ENCODE measurements at places on chromosomes 11 and 22. TPM values are rescaled to one million over a fixed set of nuclear protein-coding genes. Genes with fewer than 3 reads are reported as not detected.

DNA sequence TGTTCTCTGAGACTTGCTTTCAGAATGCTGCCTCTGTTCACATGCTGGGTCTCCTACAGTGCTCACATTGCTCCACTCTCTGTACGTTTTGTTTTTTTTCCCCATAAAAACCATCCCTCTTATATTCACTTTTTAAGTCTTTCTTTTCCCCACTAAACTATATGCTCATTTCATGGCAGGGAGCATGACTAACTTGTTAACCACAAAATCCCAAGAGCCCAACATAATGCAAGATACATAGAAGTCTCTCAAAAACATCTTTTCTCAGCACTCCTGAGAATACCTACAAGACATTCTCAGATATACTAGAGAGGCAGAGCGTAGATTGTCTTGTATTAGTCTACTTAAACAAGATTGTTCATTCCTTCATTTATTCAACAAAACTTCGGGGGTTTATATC, 73.3 kb downstream of the FAM76B start:
- H3K27ac ChIP-seq = no peak overlapping the region
- 0 out of 2 replicates have a peak, but pooled peaks cover 2% of the 10 kb centered on the region for H3K4me1 ChIP-seq
- no peak for DNase-seq
- H3K27me3 ChIP-seq = peaks cover 30% of the 10 kb centered on the region
- no peak overlapping the region for H3K4me3 ChIP-seq

Gene TPBGL
- total RNA-seq = 0.54 TPM

- no peak for DNase-seq
- H3K27me3 ChIP-seq = no peaks in the 10 kb centered on the region
- no peak overlapping the region for H3K4me3 ChIP-seq
- no peak overlapping the region for H3K27ac ChIP-seq
- peaks cover 11% of the 10 kb centered on the region for H3K4me1 ChIP-seq
- no peaks in the 10 kb centered on the region for H3K36me3 ChIP-seq
These were observed 106.5 kb downstream of the TMEM135 start for GRCh38 chr11:87144252-87144651.

DNA sequence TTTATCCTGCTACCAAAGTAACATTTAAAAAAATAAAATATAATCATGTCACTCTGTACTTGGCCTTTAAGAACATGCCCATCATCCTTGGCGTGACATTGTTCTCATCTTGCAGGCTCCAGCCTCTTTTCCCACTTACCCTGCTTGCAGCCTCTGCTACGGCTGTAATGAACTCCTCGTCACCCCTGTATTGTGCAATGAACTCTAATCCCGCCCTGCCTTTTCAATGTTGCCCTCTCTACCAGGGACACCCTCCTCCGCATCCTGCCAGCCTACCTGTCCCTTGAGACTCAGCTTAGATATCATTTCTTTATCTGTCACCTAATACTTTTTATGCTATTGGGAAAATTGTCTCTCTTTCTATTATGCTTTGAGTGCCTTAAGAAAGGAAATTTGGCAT, 12.6 kb upstream of the MMP20 start:
- H3K4me1 ChIP-seq = no peaks in the 10 kb centered on the region
- H3K4me3 ChIP-seq = no peak overlapping the region
- no peak overlapping the region for H3K27ac ChIP-seq

- peaks cover 67% of the 10 kb centered on the region for H3K4me1 ChIP-seq
- no peaks in the 10 kb centered on the region for H3K27me3 ChIP-seq
- no peak for DNase-seq
- no peaks in the 10 kb centered on the region for H3K36me3 ChIP-seq
These were observed 26.0 kb downstream of the NEAT1 start for GRCh38 chr11:65448418-65449105.

GRCh38 chr11:35231076-35231860, 92.3 kb downstream of the CD44 start:
- no peak for DNase-seq
- no peak overlapping the region for H3K4me3 ChIP-seq
- peaks cover 56% of the 10 kb centered on the region for H3K4me1 ChIP-seq

GRCh38 chr11:44600839-44601383, 35.4 kb downstream of the CD82 start:
- no peaks in the 10 kb centered on the region for H3K36me3 ChIP-seq
- no peaks in the 10 kb centered on the region for H3K27me3 ChIP-seq
- H3K4me3 ChIP-seq = no peak overlapping the region
- H3K4me1 ChIP-seq = no peaks in the 10 kb centered on the region
- no peak for DNase-seq

GRCh38 chr11:14253421-14253820, 105.6 kb downstream of the RRAS2 start:
- H3K27me3 ChIP-seq = peaks cover 10% of the 10 kb centered on the region
- H3K27ac ChIP-seq = no peak overlapping the region
- no peak overlapping the region for H3K4me3 ChIP-seq
- no peak for DNase-seq
- H3K36me3 ChIP-seq = no peaks in the 10 kb centered on the region

Gene MRPL48
- total RNA-seq = 42.0 TPM

Gene GGTLC3
- total RNA-seq = not detected

DNA sequence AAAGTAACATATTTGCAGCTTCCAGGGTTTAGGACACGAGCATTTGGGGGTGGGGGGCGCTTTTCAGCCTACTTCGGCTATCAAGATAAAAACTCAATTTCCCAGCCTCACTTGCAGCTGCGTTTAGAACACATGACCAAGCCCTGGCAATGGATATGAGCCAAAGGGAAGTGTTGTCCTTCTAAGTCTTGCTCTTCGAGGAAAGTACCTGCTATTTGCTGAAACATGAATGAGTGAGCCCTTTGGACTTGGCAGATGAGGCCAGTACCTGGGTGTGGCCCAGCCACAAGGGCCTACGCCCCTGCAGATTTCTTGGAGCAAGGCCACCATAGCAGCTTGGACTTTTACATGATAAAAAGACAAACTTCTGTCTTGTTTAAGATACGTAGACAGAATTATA, 60.2 kb upstream of the SORL1 start:
- no peak overlapping the region for H3K27ac ChIP-seq
- H3K4me1 ChIP-seq = no peaks in the 10 kb centered on the region
- no peak overlapping the region for H3K4me3 ChIP-seq
- H3K27me3 ChIP-seq = peaks cover 2% of the 10 kb centered on the region
- no peak for DNase-seq

- H3K36me3 ChIP-seq = no peaks in the 10 kb centered on the region
- peak; percentile 45 for DNase-seq
- peaks cover 2% of the 10 kb centered on the region for H3K27me3 ChIP-seq
- H3K4me1 ChIP-seq = 0 out of 2 replicates have a peak, but pooled peaks cover under 1% of the 10 kb centered on the region
- H3K4me3 ChIP-seq = no peak overlapping the region
These were observed 27.5 kb downstream of the DHCR7 start for GRCh38 chr11:71420455-71421241.

Gene LRRN4CL
- 0.13 TPM for total RNA-seq

DNA sequence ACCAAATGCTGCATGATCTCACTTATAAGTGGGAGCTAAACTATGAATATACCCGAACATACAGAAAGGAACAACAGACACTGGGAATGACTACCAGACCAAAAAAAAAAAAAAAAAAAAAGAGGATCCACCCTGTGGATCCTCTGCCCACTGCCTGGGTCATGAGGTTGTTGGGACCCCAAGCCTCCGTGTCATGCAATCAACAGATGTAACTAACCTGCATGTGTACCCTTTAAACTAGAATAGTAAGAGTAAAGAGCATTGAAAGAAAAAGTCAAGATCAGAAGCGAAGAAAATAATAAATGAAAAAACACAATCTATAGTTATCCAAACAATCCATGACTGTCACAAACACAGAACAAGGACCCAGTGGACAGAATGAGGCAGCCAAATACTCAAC, 109.5 kb upstream of the TOP3B start:
- no peaks in the 10 kb centered on the region for H3K36me3 ChIP-seq
- no peaks in the 10 kb centered on the region for H3K4me1 ChIP-seq
- no peak for DNase-seq
- peaks cover 2% of the 10 kb centered on the region for H3K27me3 ChIP-seq
- H3K27ac ChIP-seq = no peak overlapping the region

DNA sequence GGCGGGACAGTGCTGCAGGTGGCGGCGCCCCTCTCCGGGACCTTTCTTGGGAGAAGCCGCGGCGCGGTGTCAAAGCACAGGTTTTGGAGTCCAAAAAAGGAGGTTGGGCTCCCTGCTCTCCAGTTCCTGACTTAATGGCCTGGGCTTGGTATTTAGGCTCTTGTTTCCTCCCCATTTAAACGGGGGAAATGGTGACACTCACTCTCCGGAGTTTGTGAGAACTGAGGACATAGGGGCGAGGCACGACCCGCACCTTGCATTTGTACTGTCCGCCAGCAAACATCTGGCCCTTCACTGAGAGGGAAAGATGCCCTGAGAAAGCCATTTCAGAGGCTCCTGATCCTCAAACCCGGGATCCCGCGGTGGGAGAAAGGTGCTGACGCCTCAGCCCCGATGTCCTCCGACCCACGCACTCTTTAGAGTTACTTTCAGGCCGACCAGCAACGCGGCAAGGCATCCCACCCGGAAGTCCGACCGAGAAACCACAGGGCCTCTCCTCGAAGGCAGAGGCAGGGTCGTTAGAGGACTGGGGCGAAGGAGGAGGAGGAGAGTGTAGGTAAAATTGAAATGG, 2.9 kb upstream of the WDR74 start:
- H3K4me1 ChIP-seq = peaks cover 12% of the 10 kb centered on the region
- peaks cover 3% of the 10 kb centered on the region for H3K36me3 ChIP-seq
- no peaks in the 10 kb centered on the region for H3K27me3 ChIP-seq

Gene FXYD2
- total RNA-seq = 0.39 TPM

Gene B4GALNT4
- total RNA-seq = 122 TPM

GRCh38 chr11:120109531-120109930, 28.4 kb downstream of the TRIM29 start:
- H3K27me3 ChIP-seq = peaks cover 4% of the 10 kb centered on the region
- H3K27ac ChIP-seq = no peak overlapping the region
- no peaks in the 10 kb centered on the region for H3K36me3 ChIP-seq

DNA sequence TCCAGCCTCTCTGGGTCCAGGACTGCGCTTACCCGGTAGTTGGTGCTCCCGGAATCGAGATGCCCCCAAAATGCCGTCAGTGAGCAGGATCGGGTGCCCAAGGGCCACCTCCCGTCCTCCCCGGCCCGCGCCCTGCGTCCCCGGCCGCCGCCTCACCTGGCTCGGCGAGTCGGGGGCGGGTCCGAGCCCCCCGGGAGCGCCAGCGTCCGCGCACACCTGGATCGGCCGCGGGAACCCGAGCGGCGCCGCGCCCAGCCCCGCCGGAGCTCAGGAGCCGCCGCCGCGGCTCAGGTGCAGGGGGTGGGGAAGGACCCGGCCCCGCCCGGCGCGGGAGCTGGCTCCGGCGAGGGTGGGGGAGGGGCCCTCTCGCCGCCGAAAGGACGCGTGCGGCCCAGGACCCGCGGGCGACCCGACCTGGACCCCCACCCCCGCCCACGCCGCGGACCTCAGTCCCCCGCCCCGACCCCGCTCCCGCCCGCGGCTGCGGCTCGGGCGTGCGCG, at the start of gene SHANK2:
Gene SHANK2, minus strand, starts transcription at position 309 of the 501 bp plus-strand sequence. CDS start 105,251 bp downstream, outside the sequence.
- no peak for DNase-seq
- peaks cover 7% of the 10 kb centered on the region for H3K4me1 ChIP-seq
- peak within 1 kb of the TSS; percentile 35 for H3K4me3 ChIP-seq
- no peaks in the 10 kb centered on the region for H3K36me3 ChIP-seq
- H3K27me3 ChIP-seq = peaks cover 15% of the 10 kb centered on the region

Gene NAP1L4
- total RNA-seq = 274 TPM

GRCh38 chr11:35943713-35944502, at the start of gene LDLRAD3:
TSS of gene LDLRAD3 (plus strand) at chr11:35944062. CDS start at chr11:35944099, 37 bp downstream.
- no peaks in the 10 kb centered on the region for H3K36me3 ChIP-seq
- no peak for DNase-seq
- H3K4me1 ChIP-seq = peaks cover 29% of the 10 kb centered on the region
- H3K27me3 ChIP-seq = no peaks in the 10 kb centered on the region
- H3K4me3 ChIP-seq = peak within 1 kb of the TSS; percentile 92
- peak within 1 kb of the TSS; percentile 93 for H3K27ac ChIP-seq

GRCh38 chr11:57646194-57646798, 3.4 kb downstream of the YPEL4 start:
- DNase-seq = no peak
- H3K36me3 ChIP-seq = no peaks in the 10 kb centered on the region
- H3K4me3 ChIP-seq = no peak overlapping the region

Gene OR51A7
- not detected for total RNA-seq

- H3K27me3 ChIP-seq = no peaks in the 10 kb centered on the region
- H3K4me3 ChIP-seq = no peak overlapping the region
- no peaks in the 10 kb centered on the region for H3K36me3 ChIP-seq
- H3K27ac ChIP-seq = no peak overlapping the region
These were observed 498.5 kb downstream of the NTM start for GRCh38 chr11:131868629-131869507.

DNA sequence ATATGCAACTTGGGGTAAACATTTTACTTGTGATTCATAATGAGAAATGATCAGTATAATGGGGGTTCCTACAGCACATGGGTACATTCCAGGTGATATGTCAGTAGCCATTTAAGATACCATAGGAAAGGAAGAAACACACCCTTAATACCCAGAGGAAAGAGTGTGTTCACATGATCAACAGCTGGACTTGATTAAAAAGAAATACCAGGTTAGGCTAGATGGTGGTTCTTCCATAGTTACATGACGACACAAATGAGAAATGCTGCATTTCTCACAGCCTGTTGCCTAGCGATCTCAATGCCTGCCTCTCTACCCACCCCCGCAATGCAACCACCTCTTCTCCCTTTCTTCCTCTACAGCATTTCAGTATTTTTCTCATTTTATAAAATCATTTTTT, 96.8 kb downstream of the TTC28 start:
- no peak overlapping the region for H3K27ac ChIP-seq
- H3K4me1 ChIP-seq = no peaks in the 10 kb centered on the region
- no peak for DNase-seq
- no peaks in the 10 kb centered on the region for H3K36me3 ChIP-seq

DNA sequence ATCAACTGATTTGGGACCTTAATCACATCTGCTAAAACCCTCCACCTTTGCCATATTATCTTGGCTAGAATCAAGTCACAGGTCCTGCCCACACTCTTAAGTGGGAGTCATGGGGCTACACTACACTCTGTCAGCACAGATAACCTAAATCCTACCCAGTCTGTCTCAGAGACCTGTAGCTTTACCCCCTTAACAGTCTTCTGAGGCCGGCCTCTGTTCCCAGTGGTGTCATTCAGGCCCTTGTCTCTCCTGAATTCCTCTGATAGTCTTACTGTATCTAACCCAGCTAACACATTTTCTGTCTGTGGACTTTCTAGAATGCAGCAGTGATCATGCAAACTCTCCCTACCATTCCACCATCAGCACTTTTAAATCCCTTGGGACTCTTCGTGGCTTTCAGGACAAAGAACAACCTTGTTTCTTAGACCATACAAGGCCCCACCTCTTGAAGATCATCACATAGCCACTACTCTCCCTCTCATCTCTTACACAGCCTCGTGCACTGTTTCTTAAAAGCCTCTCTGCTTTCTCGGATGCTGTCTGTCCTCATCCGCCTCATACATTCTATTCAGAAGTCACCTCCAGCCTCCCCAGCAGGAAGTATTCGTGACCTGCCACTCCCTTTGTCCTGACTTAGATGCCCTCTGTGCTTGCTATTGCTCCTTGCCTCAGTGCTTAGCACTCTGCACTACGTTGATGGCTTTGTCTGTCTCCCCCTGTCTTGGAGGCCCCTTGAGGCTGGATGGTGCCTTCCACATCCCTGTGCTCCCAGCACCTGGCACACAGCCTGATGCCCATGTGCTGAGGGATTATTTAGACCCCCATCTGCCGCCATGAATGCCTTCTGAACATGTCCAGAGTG, 57.9 kb downstream of the PANX1 start:
- no peak overlapping the region for H3K27ac ChIP-seq
- no peak overlapping the region for H3K4me3 ChIP-seq
- peaks cover 5% of the 10 kb centered on the region for H3K36me3 ChIP-seq

Data from Panc1 (cell line).